ENCODE measurements at places on chromosomes 11 and 22. TPM values are rescaled to one million over a fixed set of nuclear protein-coding genes. Genes with fewer than 3 reads are reported as not detected.

GRCh38 chr22:25800766-25801165, 58.8 kb downstream of the MYO18B start:
- no peak for DNase-seq
- no peak overlapping the region for H3K27ac ChIP-seq
- no peak overlapping the region for H3K4me3 ChIP-seq
- H3K4me1 ChIP-seq = no peaks in the 10 kb centered on the region

- DNase-seq = no peak
- H3K4me3 ChIP-seq = no peak overlapping the region
- H3K27ac ChIP-seq = no peak overlapping the region
- H3K4me1 ChIP-seq = no peaks in the 10 kb centered on the region
- H3K36me3 ChIP-seq = no peaks in the 10 kb centered on the region
- H3K27me3 ChIP-seq = no peaks in the 10 kb centered on the region
Measured at GRCh38 chr11:109877043-109877442, 216.1 kb upstream of the ZC3H12C start.

- H3K4me1 ChIP-seq = peaks cover 28% of the 10 kb centered on the region
- H3K4me3 ChIP-seq = peak overlapping the region; percentile 56
- peak overlapping the region; percentile 86 for H3K27ac ChIP-seq
- H3K27me3 ChIP-seq = no peaks in the 10 kb centered on the region
Measured at GRCh38 chr11:66543263-66544107, 2.4 kb downstream of the ZDHHC24 start.

DNA sequence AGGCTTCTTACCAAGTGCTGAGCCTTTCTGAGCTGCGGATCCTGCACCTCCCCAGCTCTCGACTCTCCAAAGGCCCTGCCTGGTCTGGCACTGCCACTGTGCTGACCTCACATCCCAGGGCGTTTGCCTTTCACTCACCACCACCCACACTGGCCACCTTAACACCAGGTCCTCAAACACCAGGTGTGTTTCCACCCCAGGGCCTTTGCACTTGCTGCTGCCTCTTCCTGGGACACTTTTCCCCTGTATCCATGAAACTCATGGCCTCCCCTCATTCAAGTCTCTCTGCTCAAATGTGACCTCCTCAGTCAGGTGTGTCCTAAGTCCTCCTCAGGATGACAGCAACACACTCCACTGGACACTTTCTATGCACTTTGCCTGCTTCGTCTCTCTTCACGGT, 51.4 kb upstream of the ANO1 start:
- DNase-seq = no peak
- no peaks in the 10 kb centered on the region for H3K4me1 ChIP-seq
- no peaks in the 10 kb centered on the region for H3K27me3 ChIP-seq
- no peaks in the 10 kb centered on the region for H3K36me3 ChIP-seq

The RASGRP2 gene
- total RNA-seq = 19.5 TPM

GRCh38 chr11:2121227-2122130, 17.7 kb downstream of the IGF2 start:
- no peak for DNase-seq
- H3K27me3 ChIP-seq = peaks cover under 1% of the 10 kb centered on the region
- no peaks in the 10 kb centered on the region for H3K36me3 ChIP-seq

GRCh38 chr11:121295246-121296029, 2.9 kb downstream of the SC5D start:
- no peak for DNase-seq
- H3K27me3 ChIP-seq = no peaks in the 10 kb centered on the region
- peaks cover 27% of the 10 kb centered on the region for H3K36me3 ChIP-seq
- H3K27ac ChIP-seq = no peak overlapping the region
- H3K4me1 ChIP-seq = peaks cover 53% of the 10 kb centered on the region

DNA sequence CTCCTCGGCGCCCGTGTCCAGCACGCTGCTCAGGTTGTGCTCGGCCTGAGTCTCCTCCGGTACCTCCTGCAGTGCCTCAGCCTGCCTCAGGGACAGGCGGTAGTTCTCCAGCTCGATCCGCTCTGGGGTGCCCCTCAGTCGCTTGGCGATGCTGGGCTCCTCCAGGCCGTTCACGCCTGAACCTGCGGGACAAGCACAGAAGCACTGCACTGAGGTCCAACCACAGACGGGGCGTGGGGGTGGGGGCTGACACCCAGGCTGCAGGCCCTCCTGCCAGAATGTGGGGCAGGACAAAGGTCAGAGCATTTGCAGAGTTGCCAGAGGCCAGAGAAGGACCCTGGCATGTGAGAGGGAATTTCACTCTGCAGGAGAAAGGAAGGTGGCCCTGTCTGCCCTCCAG, 67.6 kb upstream of the BID start:
- no peak overlapping the region for H3K27ac ChIP-seq
- peaks cover 4% of the 10 kb centered on the region for H3K4me1 ChIP-seq
- DNase-seq = no peak
- no peaks in the 10 kb centered on the region for H3K27me3 ChIP-seq
- H3K4me3 ChIP-seq = no peak overlapping the region

GRCh38 chr22:25061134-25061533, 108.6 kb downstream of the KIAA1671 start:
- H3K27ac ChIP-seq = peak overlapping the region; percentile 85
- H3K4me1 ChIP-seq = peaks cover 67% of the 10 kb centered on the region
- peak overlapping the region; percentile 69 for H3K4me3 ChIP-seq
- H3K36me3 ChIP-seq = no peaks in the 10 kb centered on the region

The NPTXR gene
- 1.2 TPM for total RNA-seq

- H3K4me3 ChIP-seq = peak overlapping the region; percentile 98
- peaks cover 26% of the 10 kb centered on the region for H3K36me3 ChIP-seq
- H3K27ac ChIP-seq = peak overlapping the region; percentile 96
Measured at GRCh38 chr11:76445121-76446084, 585 bp downstream of the EMSY start.

DNA sequence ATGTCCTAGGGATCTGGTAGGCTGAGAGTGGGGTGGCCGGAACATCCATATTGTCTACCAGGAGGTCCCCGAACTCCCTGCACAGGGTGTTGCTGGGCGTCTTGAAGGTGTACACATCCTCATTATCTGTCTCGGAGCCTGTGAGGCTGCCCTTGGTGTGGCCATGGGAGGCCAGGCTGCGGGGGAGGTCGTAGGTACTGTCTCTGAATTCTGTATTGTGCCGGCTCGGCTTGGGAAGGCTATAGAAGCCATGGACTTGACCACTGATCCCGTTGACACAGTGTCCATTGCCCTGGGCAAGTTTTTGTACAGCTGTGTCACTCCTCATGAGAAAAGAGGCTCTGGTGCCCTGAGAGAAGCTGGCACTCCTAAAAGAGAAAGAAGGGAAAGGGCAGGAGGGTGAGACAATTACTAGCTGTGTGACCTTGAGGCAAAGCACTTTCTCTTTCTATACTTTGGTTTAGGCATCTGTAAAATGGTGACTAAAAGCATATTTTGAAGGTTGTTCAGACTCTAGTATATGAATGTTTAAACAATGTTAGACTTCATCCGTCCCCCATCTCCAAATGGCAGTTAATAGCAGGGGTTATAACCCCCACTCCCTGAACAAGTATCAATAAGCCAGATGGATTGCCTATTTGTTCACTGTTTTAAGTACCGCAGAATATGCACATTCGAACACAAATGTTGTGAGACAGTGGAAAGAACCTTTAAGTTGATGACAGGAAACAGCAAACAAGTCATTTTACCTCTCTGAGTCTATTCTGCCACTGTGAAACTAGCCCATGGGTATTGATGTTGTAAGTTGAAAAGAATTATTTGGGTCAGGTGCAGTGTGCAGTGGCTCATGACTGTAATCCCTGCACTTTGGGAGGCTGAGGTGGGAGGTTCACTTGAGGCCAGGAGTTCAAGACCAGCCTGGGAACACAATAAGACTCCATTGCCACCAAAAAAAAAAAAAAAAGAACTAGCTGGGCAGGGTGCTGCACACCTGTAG, 38.3 kb downstream of the USP35 start:
- peaks cover 71% of the 10 kb centered on the region for H3K4me1 ChIP-seq
- H3K27me3 ChIP-seq = no peaks in the 10 kb centered on the region
- peak overlapping the region; percentile 4 for H3K4me3 ChIP-seq
- peaks cover 39% of the 10 kb centered on the region for H3K36me3 ChIP-seq
- peak overlapping the region; percentile 89 for H3K27ac ChIP-seq

The PNPLA5 gene
- not detected for total RNA-seq

GRCh38 chr11:36403661-36404060, 106.4 kb downstream of the TRAF6 start:
- H3K27me3 ChIP-seq = no peaks in the 10 kb centered on the region
- peak overlapping the region; percentile 85 for H3K4me3 ChIP-seq
- peaks cover 86% of the 10 kb centered on the region for H3K4me1 ChIP-seq
- DNase-seq = no peak
- peak overlapping the region; percentile 62 for H3K27ac ChIP-seq

DNA sequence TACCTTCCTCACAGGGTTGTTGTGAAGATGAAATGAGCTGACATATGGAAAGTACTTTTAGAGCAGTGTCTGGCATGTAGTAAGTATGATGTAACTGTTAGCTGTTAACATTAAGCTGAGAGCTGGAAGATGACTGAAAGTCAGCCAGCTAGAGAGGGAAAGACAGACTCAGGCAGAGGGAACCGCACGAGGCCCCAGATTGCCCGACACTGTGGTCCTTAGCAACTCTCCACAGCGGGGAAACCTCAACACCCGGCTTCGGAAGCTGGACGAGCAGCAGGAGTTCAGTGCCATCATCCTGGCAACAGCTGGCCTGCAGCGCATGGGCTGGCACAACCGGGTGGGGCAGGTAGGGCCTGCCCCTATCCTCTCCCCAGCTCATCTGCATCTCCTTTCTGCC, 6.5 kb downstream of the HMBS start:
- DNase-seq = no peak
- peaks cover 66% of the 10 kb centered on the region for H3K4me1 ChIP-seq
- H3K36me3 ChIP-seq = peaks cover 37% of the 10 kb centered on the region
- H3K4me3 ChIP-seq = no peak overlapping the region
- H3K27me3 ChIP-seq = peaks cover 4% of the 10 kb centered on the region

- H3K4me3 ChIP-seq = no peak overlapping the region
- H3K4me1 ChIP-seq = peaks cover 21% of the 10 kb centered on the region
- no peaks in the 10 kb centered on the region for H3K27me3 ChIP-seq
- H3K36me3 ChIP-seq = peaks cover 37% of the 10 kb centered on the region
Measured at GRCh38 chr22:46798366-46799350, 36.2 kb downstream of the TBC1D22A start.

- H3K4me1 ChIP-seq = no peaks in the 10 kb centered on the region
- DNase-seq = no peak
- no peaks in the 10 kb centered on the region for H3K36me3 ChIP-seq
- H3K27ac ChIP-seq = no peak overlapping the region
- no peak overlapping the region for H3K4me3 ChIP-seq
Measured at GRCh38 chr22:23404689-23405365, 175.3 kb downstream of the IGLL1 start.

GRCh38 chr11:73521621-73522020, 76.3 kb downstream of the FAM168A start:
- H3K4me1 ChIP-seq = peaks cover 35% of the 10 kb centered on the region
- H3K4me3 ChIP-seq = peak overlapping the region; percentile 23
- peak overlapping the region; percentile 64 for H3K27ac ChIP-seq
- H3K27me3 ChIP-seq = no peaks in the 10 kb centered on the region
- DNase-seq = no peak

DNA sequence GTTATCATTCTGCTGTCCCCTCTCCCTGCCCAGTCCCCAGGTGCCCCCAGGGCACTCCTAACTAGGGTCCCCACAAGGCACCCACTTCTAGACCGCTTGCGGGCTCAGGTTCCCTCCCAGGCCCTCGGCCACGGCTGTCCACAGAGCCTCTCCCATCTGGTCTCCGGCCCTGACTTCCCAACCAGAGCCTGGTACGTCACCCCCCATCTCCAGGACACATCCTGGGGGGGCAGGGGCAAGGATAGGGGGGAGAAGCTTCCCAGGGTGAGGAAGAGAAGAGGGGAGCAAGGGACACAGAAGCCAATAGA, 457 bp downstream of the SSTR3 start:
- H3K4me1 ChIP-seq = peaks cover 7% of the 10 kb centered on the region
- no peak overlapping the region for H3K27ac ChIP-seq
- DNase-seq = no peak
- H3K4me3 ChIP-seq = no peak overlapping the region
- peaks cover 8% of the 10 kb centered on the region for H3K36me3 ChIP-seq

Data from activated T-helper 1 cell treated with anti-CD3 and anti-CD28 coated beads, Interleukin-12 subunit alpha, Interleukin-12 subunit beta, Interleukin-2, Interleukin-4 antibody, amounts not matched to agents 30 ng/mL and 10 ng/mL and 1 ng/mL, durations not matched to agents 14 hours and 24 hours and 36 hours (primary cell).